ENCODE measurements at places on chromosomes 3 and 15.

- DNase-seq = peak; percentile 58
Observed at GRCh38 chr3:125437631-125438435, 62.7 kb upstream of the ZNF148 start.

- DNase-seq = no peak
Observed at GRCh38 chr3:151016478-151016795, 43.9 kb upstream of the CLRN1 start.

DNA sequence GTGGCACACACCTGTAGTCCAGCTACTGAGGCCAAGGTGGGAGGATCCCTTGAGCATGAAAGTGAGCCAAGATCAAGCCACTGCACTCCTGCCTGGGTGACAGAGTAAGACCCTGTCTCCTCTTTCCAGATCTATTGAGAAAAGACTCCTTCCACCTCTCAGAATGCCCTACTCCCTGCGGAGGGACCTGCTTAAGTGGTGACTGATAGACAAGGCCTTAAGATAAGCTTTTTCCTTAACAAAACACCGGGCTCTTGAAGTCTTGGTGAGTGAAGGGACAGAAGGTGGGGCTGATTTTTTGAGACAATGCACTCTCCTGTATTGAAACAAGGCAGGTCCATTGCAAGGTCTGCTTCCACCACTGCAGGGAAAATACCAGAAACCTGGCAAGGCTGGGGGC is 338.4 kb upstream of the FRG2C start:
- no peak for DNase-seq

GRCh38 chr3:69893274-69893673 is 106.3 kb upstream of the SAMMSON start:
- DNase-seq = peak; percentile 37

GRCh38 chr3:156817646-156818272 is 8.4 kb upstream of the LEKR1 start:
- no peak for DNase-seq

DNA sequence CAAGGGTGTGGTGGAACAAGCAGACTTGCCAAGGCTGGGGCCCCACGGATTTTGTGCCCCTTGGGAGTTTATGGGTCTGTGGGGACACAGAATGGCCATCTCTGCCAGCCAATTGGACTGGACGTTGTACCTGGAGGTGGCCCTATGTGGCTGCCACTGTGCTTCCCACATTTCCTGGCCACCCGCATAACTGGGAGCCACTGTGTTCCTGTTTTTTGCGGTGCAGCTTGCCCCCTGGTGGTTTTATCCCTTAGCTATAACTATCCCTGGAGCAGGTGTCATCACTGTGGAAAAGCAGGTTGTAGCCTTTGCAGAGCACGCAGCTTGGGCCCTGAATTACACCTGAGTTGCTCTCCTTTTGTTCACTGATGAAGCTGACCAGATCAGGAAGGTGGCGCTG is 306.3 kb downstream of the ZPLD1 start:
- DNase-seq = peak; percentile 38

- no peak for DNase-seq
Observed at GRCh38 chr3:120642368-120642948, 39.6 kb downstream of the HGD start.

DNA sequence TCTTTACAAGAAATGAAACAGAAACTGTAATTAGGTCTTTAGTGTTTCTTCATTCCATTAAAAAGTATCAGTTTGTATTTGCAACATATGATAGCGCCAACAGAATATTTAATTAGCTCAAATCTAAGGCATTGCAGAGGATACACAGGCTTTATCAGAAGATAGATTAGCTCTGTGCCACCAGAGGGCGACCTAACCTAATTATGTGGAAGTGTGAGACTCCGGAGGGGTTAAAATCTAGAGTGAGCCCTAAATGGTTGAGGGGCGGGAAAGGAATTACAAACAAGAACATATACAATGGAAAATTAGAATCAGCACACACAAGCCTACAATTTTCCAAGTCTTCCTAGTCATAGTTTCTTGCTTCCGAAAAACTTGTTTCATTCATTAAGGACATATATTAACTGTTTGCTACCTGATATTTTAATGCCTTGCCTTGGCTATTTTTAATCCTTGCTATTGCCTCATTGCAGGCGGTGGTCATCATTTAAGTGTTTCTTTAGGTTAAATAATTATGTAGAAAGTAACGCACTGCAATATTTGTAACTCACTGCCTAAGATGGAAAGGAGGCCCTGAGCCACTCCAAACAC is 18.0 kb upstream of the RYR3 start:
- peak; percentile 85 for DNase-seq

DNA sequence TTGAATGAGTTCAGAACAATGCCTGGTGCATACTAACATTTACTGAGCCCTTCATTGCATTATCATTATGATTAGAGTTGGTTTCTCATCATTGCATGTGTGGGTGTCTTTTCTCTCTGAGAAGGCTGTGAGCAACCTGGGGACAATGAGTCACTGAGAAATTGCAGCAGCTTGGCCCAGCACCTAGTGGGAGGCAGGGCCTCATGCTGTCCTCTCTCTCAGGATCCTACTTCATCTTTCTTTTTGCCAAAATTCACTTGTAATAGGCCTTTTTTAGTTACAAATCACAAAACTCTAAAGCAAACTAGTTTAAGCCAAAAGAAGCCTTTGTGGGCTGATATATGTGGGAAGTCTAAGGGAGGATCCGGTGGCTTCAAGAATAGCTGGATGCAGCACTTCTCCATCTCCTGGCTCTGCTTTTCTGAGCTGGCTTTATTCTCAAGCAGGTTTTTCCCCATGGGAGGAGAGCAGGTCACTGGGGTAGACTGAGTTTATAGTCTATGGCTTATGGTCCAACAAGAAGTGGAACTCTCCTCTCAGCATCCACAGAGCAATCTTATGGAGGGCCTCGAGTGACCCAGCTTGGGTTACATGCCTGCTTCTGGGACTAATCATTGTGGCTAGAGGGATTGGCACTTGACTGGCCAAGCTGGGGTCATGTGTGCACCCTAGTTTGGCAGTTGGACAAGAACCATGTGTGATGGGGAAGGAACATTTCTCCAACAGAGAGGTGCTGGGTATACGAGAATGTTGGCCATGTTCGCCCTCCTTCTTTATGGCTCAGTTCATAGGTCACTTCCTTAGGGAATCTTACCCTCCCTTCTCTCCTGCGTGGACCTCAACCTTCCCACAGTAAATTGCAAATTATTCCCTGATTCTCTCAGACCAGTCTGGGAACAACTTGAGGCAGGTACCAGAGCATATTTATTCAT is 8.7 kb upstream of the CAMK1 start:
- no peak for DNase-seq

DNA sequence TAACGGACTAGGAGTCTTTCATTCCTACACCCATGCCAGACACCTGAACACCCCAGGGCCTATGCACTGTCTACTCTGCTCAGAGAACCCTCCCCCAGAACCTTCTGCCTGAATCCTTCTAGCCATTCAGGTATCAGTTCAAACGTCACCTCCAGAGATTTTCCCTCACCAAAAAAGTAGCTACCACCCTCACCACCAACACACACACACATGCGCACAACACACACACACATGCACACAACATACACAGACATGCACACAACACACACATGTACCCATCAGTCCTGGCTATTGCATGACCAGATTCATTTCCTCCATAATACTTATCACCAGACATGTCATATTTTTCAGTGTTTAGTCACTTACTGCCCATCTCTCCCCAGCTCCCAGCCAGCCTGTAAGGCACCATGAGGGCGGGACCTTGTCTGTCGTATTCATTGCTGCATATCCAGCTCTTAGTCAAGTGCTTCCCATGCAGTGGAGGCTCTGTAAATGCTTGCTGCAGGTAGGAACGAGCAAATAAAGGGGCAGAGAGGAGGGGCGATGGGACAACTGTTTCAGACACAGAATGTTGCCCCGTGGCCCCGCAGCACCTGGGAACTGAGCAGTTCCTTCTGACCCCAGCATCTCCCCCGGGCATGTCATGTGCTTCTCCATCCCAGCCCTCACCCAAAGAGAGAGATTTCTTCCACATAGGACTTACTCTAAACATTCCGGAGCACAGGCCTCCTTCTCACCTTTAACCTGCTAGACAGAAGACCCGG is 29.2 kb downstream of the XXYLT1 start:
- DNase-seq = no peak

DNA sequence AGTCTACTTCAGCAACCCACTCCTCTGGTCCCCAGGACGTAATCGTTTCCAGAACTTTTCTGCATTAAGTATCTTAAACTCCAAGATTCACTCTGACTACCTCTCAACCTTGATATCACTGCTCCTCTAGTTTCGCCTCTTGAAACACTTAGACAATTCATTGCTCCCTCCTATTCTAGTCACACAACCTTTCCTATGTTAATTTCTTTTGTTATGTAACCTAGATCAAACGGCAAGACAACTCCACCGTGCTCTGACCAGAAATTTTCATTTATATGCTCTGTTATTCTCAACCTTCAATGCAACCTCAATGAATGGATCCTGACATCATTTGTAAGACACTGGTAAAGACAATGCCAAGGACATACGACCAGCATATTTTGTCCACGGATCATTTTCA is 71.3 kb downstream of the CADM2 start:
- no peak for DNase-seq

DNA sequence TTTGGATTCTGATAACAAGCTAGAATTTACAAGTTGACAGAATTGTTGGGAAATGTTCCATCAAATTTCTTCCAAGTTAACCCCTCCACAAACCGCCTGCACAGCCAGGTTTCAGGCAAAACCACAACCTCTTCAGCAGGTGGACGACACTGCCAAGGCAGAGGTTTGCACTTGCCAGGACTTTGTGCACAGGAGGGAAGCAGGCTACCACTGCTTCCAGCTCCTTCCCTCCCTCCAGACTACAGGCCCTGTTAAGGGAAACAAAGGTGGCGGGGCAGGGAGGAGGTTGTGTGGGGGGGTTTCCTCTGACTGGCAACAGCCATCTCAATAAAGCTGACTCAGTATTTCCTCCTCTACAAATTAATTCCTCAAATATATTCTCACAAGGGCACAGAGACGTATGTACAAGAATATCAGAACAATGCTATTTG is 42.2 kb downstream of the TBC1D2B start:
- no peak for DNase-seq

DNA sequence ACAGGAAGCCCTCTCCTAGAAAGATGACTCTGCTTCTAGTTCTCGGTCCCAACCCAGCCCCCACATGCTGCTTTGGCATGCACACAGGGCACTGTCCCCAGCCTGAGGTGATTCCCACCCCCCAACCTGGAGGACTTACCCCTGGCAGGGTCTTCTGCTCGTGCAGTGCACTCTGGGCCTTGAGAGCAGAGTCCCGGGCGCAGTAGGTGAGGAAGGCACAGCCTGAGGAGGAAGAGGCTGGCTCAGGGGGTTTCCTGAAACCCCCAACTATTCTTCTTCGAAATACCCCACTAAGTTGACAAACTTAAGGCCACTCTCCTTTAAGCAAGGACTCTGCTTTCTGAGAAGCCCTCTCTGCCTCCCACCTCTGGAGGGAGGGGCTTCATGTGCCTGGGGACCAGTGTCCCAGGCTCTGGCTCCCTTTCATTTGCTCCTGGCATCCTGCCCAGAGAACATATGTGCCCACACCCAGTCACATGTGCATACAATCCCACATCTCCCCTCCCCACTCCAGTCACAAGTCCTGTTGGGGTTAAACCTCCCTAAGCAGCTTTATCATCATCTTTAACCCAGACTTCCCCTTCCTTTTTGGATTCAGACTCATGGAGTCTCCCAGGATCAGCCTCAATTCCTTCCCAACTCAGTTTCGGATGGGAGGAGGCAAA is 4.1 kb downstream of the CELF6 start:
- peak; percentile 16 for DNase-seq

GRCh38 chr3:182436547-182436946 is 356.8 kb upstream of the ATP11B start:
- no peak for DNase-seq

DNA sequence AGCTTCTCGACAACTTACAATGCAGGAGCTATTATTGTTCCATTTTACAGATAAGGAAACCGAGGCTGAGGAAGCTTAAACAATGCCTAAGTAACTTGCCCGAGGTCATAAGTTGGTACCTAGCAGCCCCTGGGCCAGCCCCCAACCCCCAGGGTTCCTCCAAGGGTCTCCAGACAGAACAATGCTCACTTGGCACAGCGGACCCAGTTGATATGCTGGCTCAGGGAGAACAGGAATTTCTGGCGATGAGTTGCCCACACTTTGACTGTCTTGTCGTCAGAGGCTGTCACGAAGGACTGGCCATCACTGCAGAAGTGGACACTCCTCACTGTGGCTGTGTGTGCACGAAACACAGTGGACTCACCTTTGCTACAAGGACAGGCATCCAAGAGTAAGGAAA is 5.2 kb downstream of the POC1A start:
- no peak for DNase-seq

GRCh38 chr3:23329471-23330105 is 126.5 kb downstream of the UBE2E2 start:
- DNase-seq = no peak

DNA sequence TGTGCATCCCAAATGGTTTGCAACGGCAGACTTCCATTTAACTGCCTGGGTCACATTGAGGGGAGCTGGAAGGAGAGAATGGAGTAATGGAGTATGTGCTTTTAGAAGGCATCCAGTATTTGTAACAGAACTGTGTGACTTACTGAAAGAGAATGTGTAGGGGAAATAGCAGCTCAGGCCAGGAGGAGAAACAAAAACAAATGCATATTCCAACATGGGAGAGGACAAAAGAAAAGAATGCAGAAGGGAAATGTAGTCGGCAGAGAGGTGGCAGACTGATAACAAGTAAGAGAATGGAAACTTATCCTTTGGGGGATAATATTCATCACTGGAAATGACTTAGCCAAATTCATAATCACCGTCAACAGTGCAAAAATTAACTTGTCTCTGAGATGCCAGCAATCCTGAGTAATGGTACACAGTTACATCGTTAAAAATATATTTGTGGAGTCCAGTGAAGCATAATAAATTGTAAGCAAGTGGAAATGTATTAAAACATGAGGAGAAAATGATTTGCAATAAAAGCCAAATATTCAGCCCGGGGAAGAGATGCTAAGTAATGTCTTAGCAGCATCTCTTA is 294.9 kb upstream of the SGO1 start:
- DNase-seq = no peak

DNA sequence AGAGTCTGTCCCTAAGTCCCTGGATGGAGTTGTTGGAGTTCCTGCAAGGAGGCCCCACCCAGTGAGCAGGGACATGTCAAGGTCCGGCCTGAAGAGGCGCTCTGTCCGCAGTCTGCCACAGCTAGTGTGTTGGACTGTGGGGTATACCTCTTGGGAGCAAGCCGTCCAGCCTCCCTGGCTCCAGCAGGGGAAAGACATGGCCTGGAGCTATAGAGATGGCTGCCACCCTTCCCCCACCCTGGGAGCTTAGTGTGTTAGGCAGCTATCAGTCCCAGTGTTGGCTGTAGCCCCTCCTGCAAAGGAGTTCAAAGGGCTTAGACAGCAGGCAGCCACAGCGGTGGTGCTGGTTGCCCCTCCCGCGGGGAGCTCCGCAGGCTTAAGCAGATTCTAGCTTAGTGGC is 20.3 kb downstream of the IMPG2 start:
- no peak for DNase-seq

DNA sequence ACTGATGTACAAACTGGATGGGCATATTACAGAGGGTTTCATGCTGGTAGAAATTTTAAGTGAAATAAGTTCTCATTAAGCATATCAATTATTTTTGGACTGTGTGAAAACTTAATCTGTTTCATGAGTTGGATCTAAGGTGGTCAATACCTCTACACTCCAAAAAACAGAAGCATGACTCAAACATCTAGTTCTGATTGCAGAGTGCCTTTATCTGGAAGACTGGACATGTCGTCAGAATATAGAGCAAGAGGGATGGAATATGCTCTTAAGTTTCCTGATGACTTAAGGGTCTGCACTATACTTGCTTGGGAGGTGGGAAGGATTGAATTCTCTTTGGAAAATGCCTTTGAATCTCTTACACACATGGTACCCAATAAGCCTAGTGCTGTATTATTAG is 138.3 kb downstream of the LPP start:
- no peak for DNase-seq

GRCh38 chr3:183541738-183542137 is 13.8 kb downstream of the KLHL6 start:
- no peak for DNase-seq

Data from SK-MEL-5 (cell line).